ENCODE measurements at places on chromosomes 2 and 18.

DNA sequence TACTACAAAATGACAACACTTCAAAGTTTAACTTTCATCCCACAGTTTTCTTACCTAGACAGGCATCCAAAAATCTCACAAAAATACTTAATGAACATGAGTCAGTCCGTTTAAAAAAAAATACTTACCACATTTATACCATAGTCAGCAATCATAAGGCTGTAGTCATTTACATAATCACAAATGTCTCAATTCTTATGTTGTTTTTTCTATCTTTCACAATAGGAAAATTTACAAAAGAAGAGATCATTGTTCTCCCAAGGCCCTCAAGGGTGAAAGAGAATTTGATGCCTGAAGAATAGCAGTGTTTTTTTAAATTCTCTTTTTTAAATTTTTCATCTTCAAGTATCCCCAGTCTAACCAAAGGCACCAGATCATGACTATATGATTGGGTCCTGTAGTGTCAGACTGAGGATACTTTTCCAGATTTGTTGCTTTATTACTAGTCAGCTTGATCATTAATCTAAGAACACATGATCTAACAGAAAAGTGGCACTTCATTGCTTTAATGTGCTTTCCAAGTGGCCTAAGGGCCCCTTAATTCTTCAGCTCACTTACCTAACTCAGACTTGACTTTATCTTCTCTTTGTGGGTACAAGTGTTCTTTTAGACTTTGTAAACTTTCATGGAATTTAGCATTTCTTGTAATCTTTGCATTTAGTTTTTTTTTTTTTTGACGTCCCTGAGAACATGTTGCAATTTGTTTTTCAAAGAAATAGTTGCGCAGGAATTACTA, 4.7 kb downstream of the SCYGR5 start:
- no peak for DNase-seq

GRCh38 chr2:114005110-114005783, 115.4 kb downstream of the ACTR3 start:
- DNase-seq: no peak

- DNase-seq: no peak
These were observed 156.4 kb downstream of the INSIG2 start for GRCh38 chr2:118244686-118245085.

DNA sequence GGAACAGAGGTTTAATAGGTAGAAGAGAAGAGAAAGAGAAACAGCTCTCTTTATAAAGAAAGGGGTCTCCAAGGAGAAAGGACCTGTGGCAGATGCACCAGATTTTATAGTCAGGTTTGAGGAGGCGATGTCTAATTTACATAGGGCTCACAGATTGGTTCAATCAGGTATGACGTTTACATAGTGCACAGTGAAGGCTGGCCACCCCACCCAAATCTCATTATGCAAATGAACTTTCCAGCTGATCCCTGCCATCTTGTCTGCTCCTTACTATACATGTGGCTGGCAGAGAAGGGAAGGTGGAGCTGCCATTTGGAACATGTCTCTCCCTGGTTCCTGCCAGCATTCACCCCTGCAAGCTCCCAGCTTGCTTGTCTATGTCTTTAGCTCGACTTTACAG, 557.8 kb downstream of the SUCLG1 start:
- no peak for DNase-seq

DNA sequence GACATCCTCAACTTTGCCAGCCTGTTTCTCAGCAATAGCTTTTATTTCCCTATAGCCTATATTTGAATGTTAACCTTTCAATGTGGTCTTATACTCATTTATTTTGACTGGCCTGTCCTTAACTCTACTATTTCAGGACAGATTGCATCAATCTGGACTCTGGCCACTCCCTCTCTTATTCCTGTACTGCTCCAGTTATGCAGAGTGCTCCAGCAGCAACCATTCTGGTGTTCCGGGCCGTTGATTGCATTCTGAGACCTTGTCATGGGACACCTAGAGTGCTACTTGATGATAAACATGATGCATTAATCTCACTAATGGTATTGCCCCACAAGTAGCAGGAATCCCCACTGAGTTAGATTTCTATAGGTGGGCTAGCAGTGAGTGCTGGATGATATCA, 363.4 kb downstream of the LRRTM1 start:
- DNase-seq: no peak

- no peak for DNase-seq
These were observed 44.8 kb upstream of the ANKRD62 start for GRCh38 chr18:12048827-12049175.

DNA sequence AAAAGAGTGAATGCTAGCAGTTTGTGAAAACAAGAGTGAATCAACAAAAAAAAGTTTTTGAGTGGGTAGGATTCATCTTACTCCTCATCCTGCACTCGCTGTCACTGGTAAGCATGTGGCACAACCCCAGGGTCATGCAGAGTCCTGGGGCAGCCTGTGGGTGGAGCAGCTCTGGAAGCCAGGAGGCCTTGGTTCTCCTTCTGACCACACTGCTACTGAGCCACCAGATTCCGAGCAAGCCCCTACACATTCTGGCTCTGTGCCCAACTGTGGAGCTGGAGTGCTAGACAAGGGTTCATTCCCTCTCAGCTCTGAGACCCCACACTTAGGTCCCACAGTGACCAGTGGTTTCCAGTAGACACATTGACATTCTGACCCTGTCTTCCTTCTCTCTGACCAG, 670.6 kb downstream of the BCL11A start:
- no peak for DNase-seq

DNA sequence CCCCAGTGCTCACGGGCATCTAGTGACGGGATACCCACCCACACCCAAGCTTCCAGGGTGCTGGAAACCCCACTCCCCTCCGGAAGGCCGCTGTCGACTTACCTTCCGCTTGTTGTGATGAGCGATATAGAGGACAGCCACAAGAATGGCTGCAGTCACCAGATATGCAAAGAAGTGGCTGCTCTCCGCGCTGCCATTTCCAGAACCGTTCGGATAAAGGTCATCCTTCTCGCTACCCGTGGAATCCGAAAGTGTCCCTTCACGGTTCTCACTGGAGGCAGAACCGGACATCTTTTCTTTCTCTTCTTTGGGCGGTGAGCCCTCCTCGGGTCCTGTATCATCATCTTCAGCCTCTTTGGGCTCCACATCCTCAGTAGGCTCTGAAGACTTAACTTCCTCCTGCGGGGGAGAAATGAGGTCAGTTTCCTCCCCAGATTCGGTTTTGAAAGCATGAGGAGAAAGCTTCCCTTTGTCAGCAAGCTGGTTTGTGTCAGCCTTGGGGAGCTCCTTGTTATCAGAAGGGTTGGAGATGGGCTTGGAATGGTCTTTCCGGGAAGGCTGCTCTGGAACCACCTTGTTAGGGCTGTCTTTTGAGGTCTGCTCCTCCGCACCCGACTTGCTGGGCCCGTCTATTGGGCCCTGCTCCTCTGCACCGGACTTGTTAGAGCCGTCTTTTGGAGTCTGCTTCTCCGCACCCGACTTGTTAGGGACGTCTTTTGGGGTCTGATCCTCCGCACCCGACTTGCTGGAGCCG, 1.2 kb downstream of the TGOLN2 start:
- no peak for DNase-seq

DNA sequence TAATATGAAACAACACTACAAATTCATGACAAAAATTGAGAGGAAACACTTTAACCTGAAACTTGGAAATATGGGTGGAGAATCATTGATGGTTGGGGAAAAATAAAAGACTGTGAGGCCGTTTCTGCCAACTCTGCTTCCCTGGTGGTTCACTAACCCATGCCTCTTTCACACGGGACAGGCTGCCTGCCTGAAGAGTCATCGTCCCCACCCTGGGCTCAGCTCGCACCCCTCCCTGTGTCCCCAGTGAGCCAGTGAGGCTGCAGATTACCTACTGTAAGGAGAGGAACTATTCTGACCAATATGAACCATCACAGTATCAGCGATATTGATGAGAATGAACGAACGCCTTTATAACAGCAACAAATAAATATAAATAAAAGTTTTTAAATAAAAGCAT, 357.8 kb upstream of the CDH20 start:
- no peak for DNase-seq

GRCh38 chr2:101773137-101773536, 75.6 kb downstream of the MAP4K4 start:
- DNase-seq: no peak
